ENCODE measurements at places on chromosomes 5 and 9.

DNA sequence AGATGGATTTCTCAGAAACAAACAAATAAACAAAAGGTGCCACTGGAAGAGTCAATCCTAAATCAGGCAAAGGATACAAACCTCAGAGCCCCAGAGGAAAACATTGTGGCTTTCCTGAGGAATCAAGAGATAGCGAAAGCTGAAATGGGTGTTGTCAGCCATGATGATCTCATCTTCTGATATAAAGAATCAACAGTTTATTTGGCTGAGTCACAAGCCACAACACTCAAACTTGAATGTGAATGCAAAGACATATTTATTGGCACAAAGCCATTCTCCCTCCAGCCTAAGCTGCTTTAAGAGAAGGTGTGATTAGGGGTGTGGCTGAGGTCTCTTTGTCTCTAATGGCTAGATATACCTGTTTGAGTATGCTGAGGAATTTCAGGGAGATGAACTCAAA, 73.3 kb upstream of the NREP start:
- DNase-seq, result no peak

DNA sequence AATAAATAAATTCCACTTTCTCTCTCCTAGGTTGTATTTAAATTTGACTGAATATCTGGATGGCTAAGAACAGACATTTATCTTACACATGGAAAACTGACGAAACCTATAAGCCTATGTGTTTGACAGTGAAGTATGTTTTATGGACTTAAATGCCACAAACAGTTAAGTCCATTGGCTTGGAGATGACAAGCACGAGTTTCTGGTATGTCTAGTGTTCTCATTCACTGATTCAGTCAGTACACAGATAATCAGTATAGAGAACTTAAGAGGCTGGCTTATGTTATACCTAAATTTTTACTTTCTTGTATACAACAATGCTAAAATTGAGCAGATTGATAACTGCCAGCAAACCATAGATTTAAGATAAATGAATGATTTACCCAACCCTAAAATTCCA, 38.9 kb downstream of the SNAPC3 start:
- no peak for DNase-seq

DNA sequence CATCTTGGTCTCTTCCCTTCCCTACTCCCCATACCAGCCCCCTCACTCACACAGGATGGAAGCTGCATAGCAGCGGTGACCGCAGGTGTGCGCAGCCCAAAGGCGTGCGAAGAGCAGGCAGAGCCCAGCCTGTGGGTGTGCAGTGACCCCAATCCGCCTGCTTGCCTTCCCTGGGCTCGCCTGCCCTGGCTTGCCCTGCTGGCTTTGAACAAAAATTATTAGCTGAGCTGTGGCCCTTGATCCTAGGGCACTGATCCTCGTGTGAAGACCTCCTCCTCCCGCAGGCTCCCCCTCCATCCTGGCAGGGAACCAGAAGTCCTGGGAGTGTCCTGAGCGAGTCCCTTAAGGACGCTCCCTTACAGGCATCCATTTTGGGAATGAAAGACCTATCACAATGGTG, 31.9 kb downstream of the MORN5 start:
- DNase-seq, result no peak

DNA sequence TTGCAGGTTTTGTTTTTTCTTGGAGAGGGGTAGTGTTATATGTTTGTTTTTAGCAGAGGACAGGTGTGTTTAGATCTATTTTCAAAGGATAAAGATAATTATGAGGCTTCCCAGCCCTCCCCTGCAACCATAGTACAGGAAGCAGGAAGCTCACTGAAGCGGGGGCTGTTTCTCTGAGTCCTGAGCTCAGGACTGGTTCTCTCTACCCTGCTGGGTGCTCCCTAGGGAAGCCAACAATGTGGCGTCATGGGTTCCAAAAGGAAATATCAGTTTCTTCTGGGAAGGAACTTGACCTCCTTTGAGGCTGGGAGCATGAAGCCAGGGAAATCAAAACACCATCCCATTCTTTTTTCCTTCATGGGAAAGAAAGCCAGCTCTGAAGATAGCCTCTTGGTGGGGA, 62.2 kb downstream of the RAD23B start:
- no peak for DNase-seq

DNA sequence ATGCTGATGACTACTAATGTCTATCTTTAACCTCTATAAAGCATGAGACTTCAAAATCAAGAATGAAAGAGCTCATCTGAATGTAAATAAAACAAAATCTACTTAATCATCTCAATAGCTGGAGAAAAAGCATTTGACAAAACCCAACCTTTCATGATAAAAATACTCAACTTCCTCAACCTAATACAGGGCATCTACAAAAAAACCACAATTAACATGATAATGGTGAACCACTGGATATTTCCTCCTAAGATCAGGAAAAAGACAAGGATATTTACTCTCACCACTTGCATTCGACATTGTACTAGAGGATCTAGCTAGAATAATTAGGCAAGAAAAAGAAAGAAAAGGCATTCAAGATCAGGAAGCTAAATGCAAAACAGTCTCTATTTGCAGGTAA, 49.3 kb downstream of the FAM169A start:
- DNase-seq, result no peak

DNA sequence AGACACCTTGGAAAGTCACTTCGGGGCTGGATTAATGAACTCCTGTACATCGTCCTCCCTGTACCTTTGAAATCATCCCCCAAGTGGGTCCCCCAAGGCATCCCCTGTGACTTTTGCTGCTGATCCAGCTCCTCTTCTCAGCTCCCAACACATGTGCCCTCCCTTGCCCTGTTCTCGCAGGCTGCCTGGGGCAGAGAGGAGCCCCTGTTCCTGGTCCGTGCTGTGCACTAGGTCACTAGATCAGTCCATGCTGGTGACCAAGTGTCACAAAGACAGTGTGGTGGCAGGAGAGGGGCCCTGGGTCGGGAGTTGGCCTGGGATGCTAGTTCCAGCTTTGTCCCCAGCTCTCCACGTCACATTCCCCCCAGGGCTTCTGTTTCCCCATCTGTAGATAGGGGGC, 79.3 kb upstream of the BARHL1 start:
- no peak for DNase-seq

GRCh38 chr9:135105938-135106491, 18.5 kb downstream of the OLFM1 start:
- DNase-seq, result no peak

- DNase-seq, result no peak
Observed at GRCh38 chr5:171475596-171475995, 56.1 kb downstream of the FGF18 start.

GRCh38 chr9:117250610-117251215, 164.1 kb downstream of the ASTN2 start:
- no peak for DNase-seq

DNA sequence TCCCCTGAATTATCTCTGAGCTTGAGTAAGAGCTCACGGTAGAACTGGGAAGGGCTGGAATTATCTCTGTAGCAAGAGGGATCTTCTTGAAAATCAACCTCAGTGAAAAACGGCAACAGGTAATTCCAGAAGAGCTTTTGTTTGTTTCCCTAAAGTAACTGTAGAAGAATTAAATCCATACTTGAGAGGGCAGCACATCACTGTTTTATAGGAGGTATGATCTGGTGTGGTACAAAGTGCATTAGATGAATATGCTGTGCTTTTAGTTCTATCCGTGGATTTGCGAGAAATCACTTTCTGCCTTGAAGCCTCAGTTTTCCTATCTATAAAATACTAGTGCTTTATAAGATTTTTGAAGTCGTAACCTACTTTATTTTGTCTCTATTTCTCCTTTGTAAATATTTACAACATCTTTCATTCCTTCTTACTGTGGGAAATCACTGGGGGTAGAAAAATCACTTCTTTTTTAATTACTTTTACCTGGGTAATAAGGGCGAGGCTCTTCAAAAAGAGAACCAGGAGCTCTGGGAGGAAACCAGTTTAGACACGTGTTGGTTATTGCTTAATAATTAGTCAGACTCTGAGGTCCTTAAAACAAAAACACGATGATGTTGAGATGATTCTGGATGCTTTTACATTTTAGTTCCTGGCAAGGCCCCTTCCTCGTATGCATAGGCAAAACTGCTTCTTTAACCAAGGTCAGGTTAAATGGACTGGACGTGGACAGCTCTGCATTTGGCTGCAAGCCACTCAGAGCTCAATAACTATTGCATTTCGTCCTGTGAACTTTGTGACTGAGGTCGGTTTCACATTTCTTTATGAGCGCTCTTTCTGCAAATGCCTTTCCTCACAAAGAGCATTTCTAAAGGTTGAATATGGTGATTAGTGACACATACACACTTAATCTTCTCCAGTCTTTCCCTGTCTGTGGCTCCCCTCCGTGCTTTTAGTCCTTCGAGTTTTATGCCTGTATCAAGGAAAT, 376.1 kb downstream of the BRINP1 start:
- no peak for DNase-seq

- DNase-seq, result no peak
Observed at GRCh38 chr9:18261181-18261580, 212.8 kb upstream of the ADAMTSL1 start.

- DNase-seq, result no peak
Observed at GRCh38 chr9:36123515-36123914, 13.0 kb upstream of the GLIPR2 start.

- no peak for DNase-seq
Observed at GRCh38 chr5:177508837-177509236, 789 bp downstream of the DOK3 start.

- DNase-seq, result no peak
Observed at GRCh38 chr5:147310059-147310704, 75.4 kb downstream of the STK32A start.

DNA sequence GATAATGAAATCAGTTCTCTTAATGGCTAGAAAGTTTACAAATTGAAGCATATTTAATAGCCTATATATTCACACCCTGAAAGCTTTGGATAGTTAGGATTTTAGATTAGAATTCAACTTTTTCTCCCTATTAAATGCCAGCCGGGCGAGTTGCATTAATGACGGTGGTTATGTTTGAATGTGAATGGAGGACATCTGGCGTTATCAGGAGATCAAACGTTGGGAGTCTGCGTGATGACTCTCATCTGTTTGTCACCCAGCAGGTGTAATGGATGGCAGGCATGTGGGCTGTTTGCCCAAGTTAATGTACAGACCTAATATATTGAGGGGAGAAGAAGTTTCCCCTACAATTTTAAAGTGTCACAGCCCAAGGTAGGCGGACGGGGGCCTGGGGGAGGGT, 1227.7 kb upstream of the WWC1 start:
- DNase-seq, result no peak

DNA sequence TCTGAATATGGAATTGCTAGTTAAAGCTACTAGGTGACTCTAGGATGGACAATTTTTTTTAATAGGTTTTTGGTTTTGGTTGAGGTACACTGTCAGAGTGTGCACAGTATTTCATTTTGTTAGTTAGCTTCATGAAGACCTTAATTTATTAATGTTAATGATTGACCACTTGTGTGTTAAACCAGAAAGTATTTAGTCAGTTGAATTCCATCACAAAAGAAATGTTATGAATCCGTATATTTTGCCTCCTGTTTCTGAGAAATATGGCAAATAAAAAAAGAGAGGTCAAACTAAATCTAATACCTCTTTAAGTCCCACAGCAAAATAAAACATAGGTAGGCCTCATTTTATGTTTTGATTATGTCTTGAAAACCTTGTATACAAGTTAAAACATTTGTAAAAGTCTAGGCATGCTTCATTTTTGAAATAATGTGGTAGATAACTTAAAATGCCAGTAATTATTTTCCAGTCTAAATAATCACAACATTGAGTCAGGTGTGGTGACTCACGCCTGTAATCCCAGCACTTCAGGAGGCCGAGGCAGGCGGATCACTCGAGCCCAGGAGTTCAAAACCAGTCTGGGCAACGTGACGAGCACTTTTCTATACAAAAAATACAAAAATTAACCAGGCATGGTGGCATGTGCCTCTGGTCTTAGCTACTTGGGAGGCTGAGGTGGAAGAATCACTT, 50.8 kb downstream of the ITGA1 start:
- DNase-seq, result no peak

DNA sequence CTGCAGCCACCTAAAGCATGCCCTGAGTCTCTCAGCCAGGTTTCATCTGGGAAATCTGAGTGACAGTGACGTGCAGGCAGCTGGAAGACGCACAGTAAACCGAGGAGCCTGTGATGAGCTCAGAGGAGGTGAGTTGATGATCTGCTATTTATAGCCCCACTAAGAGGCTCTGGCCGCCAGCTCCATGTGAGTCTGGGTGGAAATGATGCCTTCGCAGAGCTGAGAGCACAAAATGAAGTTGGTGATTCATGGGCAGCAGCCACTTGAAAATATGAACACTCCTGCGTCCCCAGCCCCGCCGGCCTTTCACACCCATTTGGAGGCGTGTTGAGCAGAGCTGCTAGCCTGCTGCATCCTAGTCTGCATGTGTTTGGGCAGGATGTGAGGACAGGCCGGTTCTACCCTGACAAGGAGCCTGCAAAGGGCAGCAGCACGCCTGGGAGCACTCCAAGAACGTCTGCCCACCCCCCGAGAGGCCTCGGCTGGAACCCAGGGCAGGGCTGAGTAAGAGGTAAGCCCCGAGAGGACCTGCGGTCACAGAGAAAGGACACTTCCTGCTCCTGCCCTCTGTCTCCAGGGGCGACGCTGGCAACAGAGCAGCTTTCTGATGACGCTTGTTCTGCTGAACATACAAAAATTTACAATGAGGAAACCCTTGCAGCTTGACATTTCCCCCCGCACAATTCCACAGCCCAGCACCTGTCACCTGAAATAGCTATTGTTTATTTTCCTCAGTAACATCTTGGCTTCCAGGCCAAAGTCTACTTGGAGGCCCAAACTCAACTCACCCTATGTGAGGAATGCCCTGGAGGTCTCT, 25.1 kb upstream of the CDKN2AIPNL start:
- peak; percentile 27 for DNase-seq

- peak; percentile 67 for DNase-seq
Observed at GRCh38 chr9:137453643-137454081, 5.5 kb downstream of the NSMF start.

- no peak for DNase-seq
Observed at GRCh38 chr5:109825450-109825849, 135.7 kb downstream of the MAN2A1 start.

DNA sequence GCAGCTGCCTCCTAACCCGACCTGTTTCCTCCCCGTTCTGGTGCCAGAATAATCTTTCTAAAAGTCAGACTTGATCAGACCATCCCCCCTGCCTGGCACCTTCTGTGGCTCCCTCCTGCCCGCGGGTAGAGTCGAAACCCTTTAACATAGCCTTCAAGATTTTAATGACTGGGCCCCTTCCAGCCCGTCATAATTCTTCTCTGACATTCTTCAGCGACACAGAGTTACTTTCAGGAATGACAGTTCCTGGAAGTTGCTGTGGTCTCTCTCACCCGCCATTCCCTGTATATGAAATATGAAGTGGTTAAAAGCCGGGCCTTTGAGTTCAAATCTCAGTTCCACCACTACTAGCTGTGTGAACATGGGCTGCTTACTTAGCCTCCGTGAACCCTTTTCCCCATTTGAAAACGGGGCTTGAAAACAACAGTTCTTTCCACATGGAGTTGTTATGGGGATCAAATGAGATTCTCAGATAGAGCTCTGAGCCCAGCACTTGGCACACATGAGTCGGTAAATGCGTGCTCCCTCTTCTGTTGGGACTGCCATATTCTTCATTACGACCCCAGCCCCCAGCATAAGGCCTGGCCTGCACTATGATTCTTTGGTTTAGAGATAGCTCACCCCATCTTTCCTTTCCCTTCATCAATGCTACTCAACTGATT, 737 bp downstream of the NANS start:
- DNase-seq, result peak; percentile 19
